NCI-H526 treated with DMSO at 0.1 percent for 48 hours (cell line): ENCODE measurements at places on chromosomes 13 and 19.

DNA sequence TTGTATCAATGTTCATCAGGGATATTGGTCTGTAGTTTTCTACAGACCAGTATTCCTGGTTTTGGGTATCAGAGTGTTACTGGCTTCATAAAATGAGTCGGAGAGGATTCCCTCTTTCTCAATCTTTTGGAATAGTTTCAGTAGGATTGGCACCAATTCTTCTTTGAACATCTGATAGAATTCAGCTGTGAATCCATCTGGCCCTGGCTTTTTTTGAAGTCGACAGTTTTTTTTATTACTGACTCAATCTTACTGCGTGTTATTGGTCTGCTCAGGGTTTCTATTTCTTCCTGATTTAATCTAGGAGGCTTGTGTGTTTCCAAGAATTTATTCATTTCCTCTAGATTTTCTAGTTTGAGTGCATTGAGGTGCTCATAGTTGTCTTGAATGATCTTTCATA lies 11.4 kb downstream of the TEX26 start:
- no peak for DNase-seq

GRCh38 chr19:45558399-45558878 lies 26.2 kb downstream of the OPA3 start:
- DNase-seq = peak; percentile 49

GRCh38 chr13:75151081-75151643 lies 330.8 kb downstream of the TBC1D4 start:
- DNase-seq = no peak

DNA sequence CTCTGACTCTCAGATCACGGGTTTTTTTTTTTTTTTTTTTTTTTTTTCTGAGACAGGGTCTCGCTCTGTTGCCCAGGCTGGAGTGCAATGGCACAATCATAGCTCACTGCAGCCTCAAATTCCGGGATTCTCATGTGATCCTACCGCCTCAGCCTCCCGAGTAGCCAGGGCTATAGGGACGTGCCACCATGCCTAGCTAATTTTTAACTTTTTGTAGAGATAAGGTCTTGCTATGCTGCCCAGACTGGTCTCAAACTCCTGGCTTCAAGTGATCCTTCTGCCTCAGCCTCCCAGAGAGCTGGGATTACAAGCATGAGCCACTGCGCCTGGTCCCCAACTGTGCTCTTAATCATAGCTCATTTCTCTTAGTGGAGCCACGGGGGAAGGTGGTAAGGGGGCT lies 4.6 kb upstream of the GRAMD1A start:
- no peak for DNase-seq

DNA sequence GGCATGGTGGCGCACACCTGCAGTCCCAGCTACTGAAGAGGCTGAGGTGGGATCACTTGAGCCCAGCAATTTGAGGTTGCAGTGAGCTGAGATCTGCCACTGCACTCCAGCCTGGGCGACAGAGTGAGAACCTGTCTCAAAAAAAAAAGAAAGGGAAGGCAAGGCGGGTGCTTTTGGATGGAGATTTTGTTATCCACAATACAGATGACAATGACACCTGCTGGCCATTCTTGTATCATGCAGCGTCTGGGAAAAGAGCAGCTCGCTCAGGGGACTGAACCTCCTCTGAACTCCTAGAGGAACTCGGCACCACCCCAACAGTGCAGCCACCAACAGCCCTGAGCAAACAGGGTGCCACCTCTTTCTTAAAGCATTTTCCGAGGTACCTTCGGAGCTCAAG lies 22.8 kb downstream of the HAUS8 start:
- DNase-seq = no peak

GRCh38 chr13:48121733-48122132 lies 26.8 kb upstream of the MED4 start:
- no peak for DNase-seq

DNA sequence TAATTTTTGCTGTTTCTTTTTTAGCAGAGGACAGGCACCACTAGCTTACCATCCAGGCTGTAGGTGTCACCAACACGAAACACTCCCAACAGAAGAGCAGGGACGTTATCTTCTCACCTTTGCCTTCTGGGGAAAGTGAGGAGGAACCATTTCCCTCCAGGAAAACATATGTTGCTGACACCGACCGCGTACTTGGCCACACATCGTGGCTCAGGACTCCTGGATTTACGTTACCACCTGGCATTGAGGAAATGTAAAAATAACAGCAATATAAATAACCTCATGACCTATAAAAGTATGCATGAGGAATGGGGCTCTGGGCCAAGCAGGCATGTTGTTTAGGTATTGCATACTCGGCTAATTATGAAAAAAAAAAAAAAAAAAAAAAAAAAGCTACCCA lies 525.1 kb downstream of the MYO16 start:
- no peak for DNase-seq

DNA sequence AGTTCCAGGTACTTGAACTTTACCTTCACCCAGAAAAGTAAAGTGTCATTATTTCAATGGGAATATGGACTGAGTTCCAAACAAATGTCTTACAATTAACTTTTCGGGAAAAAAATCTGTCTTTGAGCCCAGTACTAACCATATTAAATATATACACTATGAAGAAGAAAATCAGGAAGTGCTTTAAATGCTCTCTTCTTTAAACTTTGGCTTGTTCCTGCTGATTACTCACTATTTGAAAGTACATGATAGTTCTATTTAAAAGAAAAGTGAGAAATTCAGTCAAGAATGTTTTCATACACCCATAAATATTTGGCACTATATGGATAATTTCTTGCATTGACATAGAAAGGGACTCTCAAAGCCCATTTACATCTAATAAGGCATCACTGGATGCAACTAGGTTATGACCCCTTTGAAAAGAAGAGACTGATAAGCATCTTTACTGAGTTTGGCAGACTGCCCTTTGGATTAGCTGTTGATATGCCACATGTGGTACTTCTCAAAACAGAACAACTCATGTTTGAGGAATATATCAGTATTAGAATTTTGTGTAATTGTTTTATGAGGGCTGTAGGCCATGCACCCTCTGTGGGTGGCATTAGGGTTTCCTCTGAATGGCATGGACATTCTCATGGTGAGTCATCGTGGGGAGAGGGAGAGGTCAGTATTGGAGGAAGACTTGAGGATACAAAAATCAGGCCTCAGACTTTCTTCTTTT lies 25.0 kb upstream of the VWA8 start:
- no peak for DNase-seq

- no peak for DNase-seq
These were observed 83.9 kb downstream of the GNG7 start for GRCh38 chr19:2618611-2619010.

- DNase-seq = no peak
These were observed 29.2 kb upstream of the PEPD start for GRCh38 chr19:33550768-33551167.

DNA sequence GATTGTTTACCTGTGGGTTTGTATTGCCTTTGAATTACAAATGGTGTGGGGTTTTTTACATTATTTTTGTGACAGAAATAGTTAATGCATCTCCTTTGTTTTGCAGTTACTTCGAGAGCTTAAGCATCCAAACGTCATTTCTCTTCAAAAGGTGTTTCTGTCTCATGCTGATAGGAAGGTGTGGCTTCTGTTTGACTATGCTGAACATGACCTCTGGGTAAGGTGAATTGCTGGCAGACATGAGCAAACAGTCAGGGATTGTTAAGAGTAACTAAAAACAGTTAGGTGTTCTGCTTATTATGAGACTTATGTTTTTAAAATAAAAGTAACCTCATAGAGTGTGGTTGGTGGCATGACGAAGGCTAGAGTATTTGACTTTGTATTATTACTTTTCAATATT lies 95.0 kb downstream of the CDK8 start:
- no peak for DNase-seq

DNA sequence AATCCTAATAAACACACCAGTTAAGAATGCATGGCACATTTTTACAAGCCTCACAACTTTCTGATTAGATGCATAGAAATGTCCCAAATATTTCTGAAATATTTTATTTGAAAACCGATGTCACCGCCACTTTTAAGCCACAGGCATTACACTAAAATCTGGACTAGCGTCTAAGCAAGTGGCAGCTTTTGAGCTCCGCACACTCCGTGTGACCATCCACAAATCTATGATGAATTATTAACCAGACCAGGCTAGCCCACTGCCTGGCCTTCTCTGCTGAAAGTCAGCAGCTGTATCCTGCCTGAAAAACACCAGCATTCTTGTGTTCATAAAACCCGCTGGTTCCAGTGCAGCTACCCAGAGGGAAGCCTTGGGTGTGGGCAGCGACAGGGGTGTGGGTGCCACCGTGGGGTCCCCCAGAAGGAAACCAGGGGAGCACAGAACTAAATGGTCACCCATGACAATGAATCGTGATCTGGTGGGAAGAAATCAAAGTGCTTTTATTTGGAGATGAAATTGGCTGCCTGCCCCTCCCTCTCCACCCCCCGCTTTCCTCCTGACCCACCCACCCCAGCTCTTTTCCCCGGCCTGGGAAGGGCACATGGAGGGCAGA lies 13.8 kb downstream of the RASA3 start:
- DNase-seq = no peak

DNA sequence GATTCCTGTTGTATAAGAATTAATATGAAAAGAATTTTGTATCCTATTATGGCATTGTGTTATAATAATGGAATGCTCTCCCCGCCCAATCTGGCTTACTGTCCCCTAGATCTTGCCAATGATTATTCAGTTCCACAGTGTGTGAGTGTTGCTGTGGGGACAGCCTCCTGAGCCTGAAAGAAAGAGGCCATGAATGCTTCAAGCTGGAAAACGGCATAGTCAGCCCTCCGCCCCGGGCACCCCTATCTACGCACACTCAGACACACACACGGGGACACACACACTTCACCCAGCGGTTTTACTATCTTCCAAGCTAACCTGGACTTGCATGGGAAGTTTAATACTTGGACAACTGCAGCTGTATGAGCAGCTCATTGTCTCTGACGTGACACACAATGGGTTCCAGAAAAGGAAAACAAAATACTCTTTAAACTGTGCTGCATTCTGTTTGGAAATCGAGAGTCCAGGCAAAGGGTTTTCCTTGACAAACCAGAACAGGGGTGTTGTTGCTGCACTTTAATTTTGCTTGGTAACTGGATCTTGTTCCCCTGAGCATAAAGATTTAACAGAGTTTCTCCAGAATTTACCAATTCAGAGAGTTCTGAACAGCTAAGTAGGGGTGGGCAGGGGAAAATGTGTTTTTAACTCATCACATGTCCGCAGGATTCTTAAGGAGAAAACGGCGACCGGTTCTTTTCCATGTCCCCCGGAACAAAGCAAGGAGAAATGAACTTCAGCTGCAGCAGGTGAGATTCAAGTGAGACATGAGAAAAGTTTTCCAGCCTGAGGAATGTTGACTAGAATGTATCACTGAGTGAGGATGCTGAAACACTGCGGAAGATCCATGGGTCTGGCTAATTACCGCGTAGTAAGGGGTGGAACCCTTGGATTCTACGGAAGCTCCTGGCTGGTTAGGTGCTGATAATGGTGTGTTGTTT lies 472.9 kb downstream of the FOXO1 start:
- no peak for DNase-seq

GRCh38 chr19:51108805-51109146 lies 567 bp upstream of the CTU1 start:
- no peak for DNase-seq

- no peak for DNase-seq
These were observed 32.9 kb downstream of the ZIC5 start for GRCh38 chr13:99938635-99939034.

GRCh38 chr19:13002166-13002898 lies 7.1 kb downstream of the NFIX start:
- no peak for DNase-seq

- no peak for DNase-seq
These were observed 201.3 kb downstream of the COG6 start for GRCh38 chr13:39856714-39857113.

DNA sequence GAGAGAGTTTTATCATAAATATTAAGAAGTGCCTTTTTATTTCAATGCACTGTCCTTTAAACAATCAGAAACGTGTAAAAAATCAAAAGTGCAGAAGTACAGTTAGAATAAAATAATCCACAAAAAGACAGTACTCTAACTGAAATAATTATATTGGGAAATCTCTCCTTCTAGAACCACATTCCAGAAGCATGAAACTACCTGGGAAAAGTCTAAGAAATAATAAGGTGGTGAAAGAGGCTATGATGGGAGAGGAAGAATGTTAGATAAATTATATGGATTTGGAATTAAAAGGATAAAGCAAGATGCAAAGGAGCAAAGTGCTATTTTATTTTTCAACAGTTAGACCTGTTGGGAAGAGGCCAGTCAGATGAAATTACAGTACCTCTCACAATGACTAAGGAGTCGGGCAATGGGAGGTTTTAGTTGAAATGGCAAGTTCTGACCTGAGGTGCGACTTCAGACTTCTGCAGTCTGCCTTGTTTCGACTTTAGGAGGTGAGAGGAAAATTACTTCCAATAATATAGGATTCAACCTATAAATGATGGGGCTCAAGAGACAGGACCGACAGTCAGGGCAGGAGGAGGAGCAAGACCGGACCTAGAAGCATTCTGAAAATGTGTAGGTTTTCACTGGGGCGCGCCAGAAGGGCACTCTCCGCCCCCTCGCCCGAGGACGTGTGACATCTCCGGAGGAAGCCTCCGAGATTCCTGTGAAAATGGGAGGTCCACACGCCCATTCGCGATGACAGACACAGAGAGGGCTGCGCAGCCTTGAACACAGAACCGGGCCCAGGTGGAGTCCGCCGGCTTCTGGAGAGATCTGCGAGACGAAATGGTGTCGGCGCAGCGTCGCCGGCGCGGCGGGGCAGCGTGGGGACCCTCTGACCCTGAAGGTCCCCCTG lies 717 bp downstream of the SPRYD7 start:
- peak; percentile 32 for DNase-seq

GRCh38 chr19:50224986-50225747 lies 21.7 kb downstream of the MYH14 start:
- no peak for DNase-seq

DNA sequence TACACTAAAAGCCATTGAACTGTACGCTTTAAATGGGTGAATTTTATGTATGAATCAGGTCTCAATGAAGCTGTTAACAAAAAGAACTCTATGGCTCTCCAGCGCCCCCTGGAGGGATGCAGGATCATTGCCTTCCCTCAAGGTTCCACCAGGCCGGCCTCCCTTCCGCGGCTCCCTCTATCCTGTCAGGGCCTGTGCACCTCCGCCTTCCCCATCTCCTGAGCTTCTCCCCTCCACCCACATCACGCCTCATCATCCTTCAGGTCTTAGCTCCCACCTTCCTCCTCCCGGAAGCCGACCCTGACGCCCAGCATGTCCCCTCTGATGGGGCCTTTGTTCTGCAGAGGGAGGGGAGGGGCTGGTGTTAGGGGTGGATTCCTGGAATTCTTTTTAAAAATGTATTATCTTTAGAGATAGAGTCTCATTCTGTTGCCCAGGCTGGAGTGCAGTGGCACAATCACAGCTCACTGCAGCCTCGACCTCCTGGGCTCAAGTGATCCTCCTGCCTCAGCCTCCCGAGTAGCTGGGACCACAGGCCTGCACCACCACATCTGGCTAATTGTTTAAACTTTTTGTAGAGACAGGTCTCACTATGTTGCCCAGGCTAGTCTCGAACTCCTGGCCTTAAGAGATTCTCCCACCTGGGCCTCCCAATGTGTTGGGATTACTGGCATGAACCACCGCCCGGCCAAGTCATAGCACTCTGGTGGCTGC lies 27.7 kb downstream of the MEIS3 start:
- no peak for DNase-seq
